Stimulated activated CD8-positive, alpha-beta memory T cell treated with anti-CD3 and anti-CD28 coated beads, Interleukin-4, amount 100 ng/mL, for 1 hour (primary cell): ENCODE measurements at places on chromosomes 13 and 19.

DNA sequence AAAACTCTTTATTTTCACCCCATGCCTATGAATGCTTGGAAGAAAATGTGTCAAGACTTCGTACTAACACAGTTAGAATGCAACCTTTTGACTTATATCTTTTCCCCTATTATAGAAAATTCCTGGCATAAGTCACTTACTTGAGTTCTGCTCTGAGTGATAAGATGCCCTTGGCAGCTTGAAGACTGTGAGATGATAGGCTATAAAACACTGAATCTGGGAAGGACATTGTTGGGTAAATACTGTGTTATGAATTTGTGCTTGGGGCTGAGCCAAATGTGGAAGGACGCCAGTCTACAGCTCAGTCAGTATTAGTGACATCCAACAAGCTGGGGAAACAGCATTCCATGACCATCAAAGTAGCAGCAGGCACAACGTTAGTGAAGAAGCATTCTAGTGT, 368.0 kb upstream of the SGCG start:
- DNase-seq = no peak

DNA sequence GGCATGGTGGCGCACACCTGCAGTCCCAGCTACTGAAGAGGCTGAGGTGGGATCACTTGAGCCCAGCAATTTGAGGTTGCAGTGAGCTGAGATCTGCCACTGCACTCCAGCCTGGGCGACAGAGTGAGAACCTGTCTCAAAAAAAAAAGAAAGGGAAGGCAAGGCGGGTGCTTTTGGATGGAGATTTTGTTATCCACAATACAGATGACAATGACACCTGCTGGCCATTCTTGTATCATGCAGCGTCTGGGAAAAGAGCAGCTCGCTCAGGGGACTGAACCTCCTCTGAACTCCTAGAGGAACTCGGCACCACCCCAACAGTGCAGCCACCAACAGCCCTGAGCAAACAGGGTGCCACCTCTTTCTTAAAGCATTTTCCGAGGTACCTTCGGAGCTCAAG, 22.8 kb downstream of the HAUS8 start:
- no peak for DNase-seq

GRCh38 chr13:65836066-65836465, 1394.1 kb downstream of the PCDH9 start:
- DNase-seq = no peak

GRCh38 chr19:13781547-13781946, 7.3 kb downstream of the C19orf53 start:
- DNase-seq = no peak

- DNase-seq = no peak
Observed at GRCh38 chr13:99133848-99134247, 66.8 kb upstream of the UBAC2 start.

GRCh38 chr13:95378603-95379002, 77.4 kb upstream of the ABCC4 start:
- no peak for DNase-seq

- no peak for DNase-seq
Observed at GRCh38 chr19:52660981-52661380, 22.8 kb upstream of the ZNF83 start.

DNA sequence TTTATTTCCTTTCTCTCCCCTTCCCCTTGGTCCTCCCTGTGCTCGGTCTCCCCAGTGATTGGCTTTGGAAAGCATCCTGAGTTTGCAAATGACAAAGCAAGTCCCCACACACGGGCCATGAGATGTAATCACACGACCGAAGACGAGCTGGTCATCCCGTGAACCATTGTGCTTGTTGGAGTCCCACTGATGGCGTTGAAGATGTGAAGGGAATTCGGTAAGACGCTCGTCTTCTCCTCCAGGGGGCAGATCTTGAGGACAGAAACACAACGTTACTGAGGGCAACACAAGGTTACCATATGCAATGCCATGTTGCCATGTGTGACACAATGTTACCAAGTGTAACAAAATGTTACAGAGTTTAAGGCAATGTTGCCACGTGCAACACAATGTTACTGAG, 42.0 kb upstream of the SLC15A1 start:
- DNase-seq = no peak

DNA sequence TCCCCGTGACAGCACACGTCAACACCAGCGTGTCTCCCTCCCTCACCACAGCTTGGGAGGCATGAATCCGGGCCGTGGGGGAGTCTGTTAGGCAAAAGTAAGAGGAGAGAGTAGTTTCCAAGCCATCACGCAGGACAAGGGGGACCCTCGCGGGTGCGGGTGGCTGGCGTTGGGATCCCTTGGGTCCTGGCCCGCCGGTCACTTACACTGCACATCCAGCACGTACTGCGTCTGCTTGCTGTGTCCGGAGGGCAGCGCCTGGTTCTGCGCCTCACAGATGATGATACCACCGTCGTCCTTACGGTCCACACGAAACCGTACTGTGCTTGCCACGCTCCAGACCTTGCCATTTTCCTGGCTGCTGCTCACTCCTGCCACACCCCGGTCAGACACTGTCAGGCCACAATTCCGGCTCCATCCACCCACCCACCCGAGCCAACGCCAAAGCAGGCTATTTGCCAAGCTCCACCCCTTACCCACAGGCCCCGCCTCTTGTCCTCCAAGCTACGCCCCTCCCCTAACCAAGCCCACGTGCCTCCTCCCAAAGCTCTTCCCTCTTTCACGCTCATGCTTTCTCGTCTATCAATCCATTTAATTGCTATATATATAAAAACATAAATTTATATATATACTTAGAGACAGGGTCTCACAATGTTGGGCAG, 6.6 kb upstream of the ZNF428 start:
- no peak for DNase-seq

GRCh38 chr19:40416918-40417642, 3.9 kb upstream of the PRX start:
- no peak for DNase-seq

DNA sequence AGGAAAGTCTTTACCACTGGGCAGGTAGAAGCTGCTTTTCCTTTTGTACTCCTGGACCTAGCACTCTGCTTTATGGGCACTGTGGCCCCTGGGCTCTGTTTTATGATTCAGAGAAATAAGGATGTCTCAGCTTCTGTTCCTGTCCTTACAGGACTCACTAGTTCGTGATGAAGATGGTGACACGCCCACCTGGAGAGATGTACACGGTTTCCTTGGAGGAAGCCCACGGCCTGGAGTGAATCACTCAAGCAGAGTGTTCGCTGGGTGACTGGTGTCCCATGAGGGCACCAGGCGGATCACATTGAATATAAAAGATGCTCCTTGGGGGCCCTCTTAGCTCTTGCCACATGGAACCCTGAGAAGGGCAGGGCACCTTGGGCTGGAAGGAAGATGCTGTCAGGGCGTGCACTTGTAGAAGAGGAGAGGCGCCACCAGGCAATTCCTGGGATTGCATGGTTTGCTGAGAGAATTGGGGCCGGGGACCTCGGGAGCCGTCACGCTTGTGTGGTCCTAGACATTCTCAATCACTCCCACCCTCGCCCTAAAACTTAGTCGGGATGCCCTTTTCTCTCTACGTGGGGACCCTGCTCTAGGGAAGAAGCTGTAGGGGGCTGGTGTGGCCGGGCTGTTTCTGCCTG, 202.6 kb downstream of the TSHZ3 start:
- no peak for DNase-seq

DNA sequence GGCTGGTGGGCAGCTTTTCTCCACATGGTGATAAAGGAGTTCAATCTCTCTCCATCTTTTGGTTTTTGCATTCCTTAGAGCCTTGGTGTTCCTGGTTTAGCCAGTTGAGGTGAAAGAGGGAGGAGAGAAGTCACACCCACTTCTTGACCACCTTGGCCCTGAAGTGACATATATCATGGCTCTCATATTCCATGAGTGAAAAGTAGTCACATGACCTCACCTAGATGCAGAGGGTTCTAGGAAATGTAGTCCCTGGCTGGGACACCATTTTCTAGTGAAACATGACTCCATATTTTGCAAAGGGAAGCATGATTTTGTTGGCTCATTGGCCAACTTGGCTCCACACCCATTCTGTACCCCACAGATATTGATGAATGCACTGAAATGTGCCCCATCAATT, 16.1 kb downstream of the ADGRE1 start:
- no peak for DNase-seq

DNA sequence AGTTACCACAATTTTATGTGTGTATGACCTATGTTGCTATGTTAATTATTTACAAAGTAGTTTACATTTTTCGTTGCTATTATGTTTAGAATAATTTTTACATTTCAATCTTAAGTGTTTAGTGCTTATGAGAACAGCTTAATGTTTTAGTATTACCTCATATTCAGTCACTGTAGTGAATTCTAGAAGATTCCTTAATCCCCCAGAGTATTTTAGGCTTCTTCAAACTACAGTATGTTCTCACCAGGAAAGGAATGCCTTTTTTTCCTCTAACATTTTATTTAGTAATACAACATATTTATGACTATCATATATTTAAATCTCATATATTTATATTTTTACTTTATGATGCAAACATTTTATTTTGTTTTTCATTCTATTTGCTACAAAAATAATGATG, 612.1 kb upstream of the KLHL1 start:
- DNase-seq = no peak

DNA sequence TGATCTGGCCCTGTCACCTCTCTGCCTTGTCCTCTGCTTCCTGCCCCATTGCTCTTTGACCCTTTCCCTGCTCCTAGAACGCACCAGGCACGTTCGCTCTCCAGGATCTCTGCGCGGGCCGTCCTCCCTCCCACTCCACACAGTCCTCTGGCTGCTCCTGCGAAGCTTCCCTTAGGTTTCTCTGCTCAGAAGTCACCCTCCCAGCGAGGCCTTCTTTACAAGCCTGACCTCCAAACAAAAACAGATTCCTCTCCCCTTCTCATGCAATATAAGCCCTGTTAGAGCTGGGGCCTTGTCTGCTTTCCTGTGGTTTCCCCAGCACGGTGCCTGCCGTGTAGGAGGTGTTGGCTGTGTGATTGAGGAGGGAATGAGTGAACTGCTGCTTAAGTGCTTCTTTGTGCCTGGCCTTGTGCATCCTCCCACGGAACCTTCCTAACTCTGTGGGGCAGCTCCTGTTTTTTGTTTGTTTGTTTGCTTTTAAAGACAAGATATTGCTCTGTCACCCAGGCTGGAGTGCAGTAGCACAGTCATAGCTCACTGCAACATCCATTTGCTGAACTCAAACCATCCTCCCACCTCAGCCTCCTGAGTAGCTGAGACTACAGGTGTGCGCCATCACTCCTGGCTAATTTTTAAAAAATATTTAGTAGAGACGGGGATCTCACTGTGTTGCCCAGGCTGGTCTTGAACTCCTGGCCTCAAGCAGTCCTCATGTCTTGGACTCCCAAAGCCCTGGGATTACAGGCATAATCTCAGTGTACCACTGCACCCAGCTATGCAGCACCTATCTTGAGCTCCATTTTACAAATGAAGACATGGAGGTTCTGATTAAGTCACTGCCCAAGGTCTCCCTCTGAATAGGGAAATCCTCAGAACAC, 82.0 kb downstream of the SIPA1L3 start:
- no peak for DNase-seq

DNA sequence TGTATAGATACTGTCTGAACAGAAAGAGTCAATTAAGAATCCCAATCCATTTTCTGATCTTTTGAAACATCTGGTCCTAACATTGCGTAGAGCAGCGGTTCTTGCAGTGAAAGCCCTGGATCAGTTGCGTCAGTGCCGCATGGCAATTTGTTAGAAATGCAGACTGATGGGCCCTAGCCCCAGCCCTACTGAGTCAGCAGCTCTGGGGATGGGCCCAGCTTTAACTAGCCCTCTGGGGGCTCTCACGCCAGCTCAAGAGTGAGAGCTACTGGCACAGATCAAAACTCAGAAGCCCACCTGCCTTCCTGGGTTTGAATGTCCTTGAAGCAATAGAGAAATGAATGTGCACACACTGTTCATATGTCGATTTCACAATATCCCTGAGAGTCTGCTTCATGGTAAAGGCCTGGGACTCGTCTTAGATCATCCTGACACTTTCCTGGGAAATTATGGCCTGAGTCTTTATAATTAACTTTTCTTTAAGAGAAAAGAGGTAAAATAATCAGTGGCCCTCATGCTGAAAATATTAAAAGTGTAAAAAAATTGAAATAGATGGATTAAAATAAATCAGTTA, 206.8 kb upstream of the TMTC4 start:
- no peak for DNase-seq

GRCh38 chr13:35874704-35875103, 256.5 kb downstream of the DCLK1 start:
- no peak for DNase-seq

DNA sequence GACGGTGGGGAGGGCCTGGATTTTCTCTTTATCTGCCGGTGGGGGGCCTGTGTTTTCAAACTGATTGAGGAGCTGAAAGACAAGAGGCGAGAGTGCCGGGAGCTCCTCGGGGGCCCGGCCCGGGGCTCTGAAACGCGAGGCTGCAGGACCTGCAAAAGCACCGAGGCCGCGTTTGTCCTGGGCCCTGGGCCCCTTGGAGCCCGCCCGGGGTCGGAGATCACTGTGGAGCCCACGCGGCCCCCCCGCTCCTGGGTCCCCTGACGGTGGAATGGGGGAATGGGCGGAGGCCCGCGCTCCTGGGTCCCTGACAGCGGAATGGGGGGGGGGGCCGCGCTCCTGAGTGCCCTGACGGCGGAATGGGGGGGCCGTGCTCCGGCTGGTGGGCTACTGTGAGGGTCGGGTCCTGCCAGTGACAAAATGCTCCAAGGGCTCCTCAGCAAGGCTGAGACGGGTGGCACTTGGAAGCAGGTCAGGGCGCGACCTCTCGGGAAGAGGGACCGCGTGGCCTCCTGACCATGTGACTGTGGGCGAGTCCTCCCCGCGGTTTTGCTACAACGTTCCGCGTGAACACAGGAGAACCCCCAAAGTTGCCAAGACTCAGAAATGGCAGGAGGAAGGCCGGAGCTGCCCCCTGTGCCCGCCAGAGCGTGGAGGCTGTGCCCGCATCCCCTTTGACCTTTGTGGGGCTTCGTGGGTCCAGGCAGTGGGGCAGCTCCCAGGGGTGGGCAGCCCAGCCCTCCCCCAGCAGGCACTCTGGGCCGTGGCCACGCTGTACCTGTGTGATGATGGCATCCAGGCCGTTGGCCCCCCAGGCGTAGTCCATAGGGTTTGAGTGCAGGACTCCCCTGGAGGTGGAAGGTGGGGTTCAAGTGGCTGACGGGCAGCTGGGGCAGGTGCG, 9.5 kb downstream of the FGF22 start:
- no peak for DNase-seq

DNA sequence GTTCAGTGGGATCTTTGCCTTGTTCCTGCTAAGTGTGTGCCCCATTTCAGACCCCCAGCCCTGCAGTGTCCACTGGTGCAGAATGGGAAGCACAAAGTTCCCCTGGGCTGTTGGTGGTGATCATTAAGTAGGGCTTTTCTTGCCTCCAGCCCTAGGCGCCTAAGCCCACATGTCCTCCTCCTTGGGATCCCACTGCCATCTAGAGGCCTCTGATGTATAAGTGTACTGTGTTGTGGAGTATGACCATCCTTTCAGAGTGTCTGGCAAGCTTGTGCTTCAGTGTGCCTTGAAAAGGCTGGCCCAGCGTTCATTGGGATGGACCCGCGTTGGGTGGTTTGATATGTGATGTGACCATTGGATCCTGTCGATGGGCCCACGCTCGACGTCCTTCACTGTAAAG, 71.2 kb downstream of the WASF3 start:
- no peak for DNase-seq

GRCh38 chr19:35718345-35719041, 690 bp downstream of the KMT2B start:
- DNase-seq = no peak

GRCh38 chr13:67328895-67329294, 98.8 kb upstream of the PCDH9 start:
- no peak for DNase-seq
